Left forelimb (tissue), 1 donor: ENCODE measurements at places on chromosomes 11 and 22.
A peak's percentile ranks its signal among the peaks of the same experiment; 100 is the strongest.

DNA sequence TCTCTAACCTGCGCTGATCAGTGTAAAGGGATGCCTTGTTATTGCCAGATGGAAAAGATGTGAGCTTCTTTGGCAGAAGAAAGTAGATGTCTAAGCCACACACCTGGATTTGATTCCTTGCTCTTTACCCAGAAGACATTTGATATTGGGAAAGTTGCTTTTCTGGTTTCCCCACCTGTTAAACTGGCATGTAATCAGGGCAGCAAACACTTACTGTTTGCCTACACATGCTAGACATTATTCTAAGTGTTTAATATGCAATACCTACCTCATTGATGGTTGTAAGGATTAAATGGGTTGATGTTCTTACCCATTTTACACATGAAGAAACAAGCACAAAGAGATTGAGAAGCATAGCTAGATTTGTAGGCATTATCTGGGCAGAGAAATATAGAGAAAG, 16.6 kb downstream of the ASRGL1 start:
- no peak for DNase-seq

- DNase-seq: no peak
Observed at GRCh38 chr11:121839781-121840180, 276.2 kb downstream of the BLID start.

DNA sequence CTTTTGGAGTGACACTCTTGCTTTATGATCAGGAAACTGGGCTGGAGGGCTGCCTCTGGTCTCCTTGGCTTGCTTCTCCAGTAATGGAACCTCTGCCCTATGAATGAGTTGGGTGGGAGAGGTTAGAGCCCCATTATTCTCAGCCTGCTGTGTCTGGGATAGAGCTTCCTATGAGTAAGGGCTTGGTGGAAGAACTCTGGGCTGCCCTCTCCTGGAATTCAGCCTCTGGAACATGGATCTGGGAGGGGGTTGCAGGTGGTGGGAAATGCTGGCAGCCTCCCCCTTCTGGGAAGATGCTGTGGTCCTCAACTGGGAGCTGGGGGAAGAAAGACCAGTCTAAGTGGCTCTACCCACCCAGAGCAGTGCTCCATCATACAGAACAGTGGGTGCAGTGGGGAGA, 81.8 kb upstream of the SYN3 start:
- DNase-seq: no peak

GRCh38 chr22:26174280-26174679, 5.0 kb downstream of the SEZ6L start:
- no peak for DNase-seq

DNA sequence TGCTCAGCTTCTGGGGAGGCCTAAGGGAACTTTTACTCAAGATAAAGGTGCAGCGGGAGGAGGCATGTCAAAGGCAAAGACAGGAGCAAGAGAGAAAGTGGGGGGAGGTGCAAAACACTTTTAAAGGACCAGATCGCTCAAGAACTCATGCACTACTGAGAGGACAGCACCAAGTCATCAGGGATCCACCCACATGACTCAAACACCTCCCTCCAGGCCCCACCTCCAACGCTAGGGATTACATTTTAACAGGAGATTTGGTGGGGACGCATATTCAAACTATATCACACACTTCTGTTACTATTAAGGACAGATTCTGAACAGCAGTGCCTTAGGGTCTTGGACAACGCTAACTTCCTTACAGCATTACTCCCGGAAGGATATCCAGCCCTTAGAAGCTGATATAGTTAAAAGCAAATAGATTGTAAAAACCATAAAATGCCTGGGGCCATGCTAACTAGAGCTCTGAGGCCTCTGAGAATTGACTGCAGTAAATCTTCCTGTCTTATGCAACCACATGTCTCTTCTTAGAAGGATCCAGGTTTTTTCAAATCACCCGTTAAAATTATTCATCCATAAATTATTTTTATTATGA, 16.7 kb upstream of the ZC3H12C start:
- DNase-seq: no peak

- no peak for DNase-seq
Observed at GRCh38 chr11:106061954-106062949, 14.9 kb downstream of the KBTBD3 start.

- DNase-seq: no peak
Observed at GRCh38 chr11:6841694-6842093, 3.8 kb upstream of the OR10A5 start.

- DNase-seq: no peak
Observed at GRCh38 chr22:36671404-36671803, 32.1 kb downstream of the CACNG2 start.

DNA sequence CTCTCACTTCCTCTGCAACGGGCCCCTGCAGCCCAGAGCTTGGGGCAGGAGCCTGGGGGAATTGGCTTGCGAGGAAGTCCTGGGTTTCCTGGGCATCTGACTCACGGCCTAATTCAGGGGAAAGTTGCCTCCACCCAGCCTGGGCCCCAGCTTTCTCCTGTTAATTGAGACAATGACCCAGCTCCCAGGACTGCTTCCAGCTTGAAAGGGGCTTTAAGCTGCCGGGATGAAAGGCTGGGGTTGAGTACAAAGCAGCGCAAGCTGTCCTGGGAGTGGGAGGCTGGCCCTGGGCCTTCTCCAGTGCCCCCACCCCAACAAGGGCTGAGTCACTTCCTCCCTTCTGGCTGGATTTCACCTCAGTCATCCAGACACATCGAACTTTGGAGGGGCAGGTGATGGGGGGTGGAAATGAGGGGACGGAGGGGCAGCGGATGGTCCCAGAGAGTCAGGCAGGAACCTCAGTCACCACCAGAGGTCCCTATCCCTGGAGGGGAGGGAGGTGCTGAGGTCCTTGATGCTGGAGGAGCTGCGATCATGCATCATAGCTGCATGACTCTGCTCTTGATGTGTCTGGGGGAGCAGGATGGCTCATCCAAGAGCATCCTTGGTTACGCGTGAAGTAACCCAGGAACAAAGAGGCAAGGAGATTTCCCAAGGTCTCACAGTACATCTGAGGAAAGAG, 30.1 kb upstream of the OAF start:
- no peak for DNase-seq

DNA sequence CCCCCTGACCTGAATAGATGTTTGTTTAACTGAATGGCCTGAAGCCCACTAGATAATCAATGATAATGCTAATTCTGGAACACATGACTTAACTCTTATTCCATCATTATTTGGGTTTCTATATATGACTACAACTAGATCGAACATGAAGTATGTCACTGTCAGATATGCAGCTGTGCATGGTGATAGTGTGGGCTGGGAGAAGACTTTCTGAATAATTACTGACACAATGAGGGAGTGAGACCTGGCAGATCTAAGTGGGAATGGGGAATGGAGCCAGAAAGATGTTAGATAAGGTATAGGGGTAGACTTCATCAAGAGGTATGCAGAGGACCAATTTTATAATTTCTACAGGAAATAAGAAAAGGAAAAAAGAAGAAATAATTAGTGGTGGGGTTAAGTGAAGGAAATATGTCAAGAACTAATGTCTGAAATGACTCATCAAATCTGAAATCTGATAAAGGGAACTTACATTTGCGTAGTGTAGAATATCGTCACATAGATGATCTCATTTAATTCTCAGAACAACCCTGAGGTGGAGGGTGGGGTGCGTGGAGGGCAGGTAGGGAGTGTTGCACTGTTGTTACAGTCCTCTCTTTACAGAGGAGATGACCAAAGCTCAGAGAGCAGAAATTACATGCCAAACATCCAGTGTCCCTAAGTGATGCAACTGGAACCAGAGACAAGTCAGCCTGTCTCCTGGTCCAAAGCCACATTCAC, 68.2 kb upstream of the EED start:
- no peak for DNase-seq

GRCh38 chr11:121152764-121153163, 51.7 kb downstream of the TECTA start:
- DNase-seq: no peak

GRCh38 chr22:23845265-23846080, 6.7 kb upstream of the DERL3 start:
- peak; percentile 60 for DNase-seq

GRCh38 chr11:11605181-11605580, 16.6 kb downstream of the GALNT18 start:
- no peak for DNase-seq

DNA sequence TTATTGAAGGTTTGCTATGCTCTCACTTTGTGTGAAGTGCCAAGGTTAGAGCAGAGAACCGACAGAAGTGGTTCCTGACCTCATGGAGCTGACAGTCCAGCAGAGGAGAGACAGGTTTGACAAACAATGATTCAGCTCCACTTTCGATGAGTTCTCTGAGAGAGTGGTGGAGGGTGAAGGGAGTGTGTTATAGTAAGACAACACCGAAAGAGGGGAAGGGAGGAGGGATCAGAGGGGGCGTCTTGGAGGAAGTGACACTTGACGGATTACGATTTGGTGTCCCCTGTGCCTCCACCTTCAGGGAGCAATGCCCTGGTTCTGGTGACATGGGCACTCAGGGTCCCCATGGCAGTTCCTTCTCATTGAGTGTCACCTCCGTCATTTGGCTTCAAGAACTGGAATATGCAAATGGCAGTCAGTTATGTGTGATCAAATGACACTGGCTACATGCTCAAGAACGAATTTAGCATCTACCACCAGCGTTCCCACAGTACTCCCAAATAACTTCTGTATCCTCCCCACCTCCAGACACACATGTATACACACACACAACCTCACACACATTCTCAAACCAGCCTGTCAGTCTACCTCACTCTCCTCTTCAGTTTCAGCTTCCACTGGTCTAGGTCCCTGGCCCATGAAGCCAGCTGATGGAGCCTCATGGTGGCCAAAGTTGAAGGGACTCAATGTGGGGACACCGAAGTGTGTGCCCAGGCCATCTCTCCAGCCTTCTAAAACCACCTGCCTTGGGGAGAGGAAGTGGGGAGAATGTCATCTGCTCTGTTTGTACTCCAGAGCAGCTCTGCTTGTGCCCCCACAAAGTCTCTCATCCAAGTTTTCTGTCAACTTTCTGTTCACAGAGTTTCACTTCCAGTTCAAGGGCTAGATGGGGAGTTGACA, 31.4 kb upstream of the NUP160 start:
- no peak for DNase-seq

DNA sequence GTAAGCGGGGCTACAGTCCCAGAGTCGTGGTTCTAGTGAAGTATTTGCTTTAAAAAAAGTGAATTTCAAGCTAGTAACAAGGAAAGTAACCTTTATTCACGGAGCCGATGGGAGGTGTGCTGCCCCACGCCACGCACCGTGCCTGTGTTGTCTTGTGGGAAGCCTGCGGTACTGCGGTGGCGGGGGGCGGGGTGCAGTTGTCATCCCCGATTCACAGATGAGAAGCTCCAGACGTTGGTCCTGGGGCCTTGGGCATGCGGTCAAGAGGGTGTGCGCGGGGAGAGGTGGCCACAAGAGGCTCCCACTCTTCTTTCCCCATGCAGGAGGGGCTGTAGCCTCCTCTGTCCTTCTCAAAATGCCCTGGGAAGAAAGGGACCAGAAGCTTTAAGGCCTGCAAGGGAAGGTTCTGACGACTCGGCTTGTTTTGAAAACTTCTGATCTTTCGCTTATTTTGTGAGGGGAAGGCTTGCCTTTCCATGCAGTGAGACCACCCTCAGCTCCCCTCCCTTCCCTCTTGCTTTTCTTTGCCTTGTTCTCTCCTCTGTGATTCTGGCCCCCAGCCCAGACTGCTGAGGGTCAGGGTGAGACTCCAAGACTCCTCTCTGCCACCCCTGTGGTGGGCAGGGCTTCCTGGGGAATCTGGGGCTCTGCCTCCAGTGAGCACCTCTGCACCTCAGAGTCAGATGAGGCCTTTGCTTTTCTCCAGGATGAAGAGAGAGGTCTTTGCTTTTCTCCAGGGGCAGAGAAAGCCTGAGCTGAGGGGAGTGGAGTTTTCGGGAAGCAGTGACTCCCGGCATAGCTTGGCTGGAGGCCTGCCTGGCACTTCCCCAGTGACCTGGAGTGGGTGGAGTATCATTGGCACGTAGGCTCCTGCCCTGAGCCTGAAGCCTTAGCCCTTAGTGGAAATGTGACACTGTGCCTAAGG, 6.2 kb downstream of the GLB1L3 start:
- DNase-seq: no peak

DNA sequence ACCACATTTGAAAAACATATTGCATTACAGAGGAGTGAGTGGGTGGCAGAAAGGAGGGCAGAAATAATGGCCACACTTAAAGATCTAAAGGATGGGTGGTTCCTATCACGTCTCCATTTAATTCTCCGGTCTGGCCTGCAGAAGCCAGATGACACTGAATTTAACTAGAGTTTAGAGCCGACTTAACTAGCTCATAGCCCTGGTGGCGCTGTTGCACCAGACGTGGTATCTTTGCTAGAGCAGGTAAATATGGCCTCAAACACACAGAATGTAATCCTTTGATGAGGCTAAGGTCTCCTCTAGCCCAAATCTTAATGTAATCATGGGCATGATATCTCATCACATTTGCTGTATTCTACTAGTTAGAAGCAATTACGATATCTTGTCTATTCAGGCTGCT, 51.5 kb upstream of the GAL start:
- no peak for DNase-seq

GRCh38 chr11:94997437-94997836, 23.9 kb downstream of the KDM4D start:
- no peak for DNase-seq

- no peak for DNase-seq
Observed at GRCh38 chr11:6405846-6406245, 13.0 kb downstream of the APBB1 start.

GRCh38 chr11:35157814-35158700, 19.1 kb downstream of the CD44 start:
- no peak for DNase-seq

DNA sequence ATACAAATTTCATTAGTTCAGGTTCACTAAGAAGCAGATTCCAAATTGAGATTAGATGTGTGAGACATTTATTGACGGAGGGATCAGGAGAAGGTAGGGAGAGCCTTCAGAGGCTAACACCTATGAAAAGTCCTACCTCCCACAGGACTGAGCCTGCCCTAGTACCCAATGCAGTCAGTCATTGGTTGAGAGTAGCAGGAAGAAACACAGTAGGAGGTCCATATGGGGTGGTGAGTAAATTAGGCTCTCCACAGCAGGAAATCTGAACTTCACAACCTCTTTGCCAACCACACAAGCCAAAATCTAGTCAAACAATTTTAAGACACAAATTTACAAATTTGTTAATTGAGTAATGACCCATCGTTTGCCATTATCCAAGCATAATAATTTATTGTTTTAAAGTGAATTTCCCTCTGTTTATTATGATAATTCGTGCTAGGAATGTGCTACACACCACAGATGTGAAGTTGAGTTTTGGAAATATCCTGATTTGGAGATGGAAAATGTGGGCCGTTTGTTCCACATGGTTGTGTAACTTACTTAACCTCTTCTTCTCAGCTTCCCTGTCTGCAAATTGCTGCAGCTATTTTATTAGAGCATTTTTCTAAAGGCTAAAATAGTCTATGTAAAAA, 542.1 kb downstream of the ETS1 start:
- no peak for DNase-seq
